ENCODE measurements at places on chromosomes 1 and 21.

DNA sequence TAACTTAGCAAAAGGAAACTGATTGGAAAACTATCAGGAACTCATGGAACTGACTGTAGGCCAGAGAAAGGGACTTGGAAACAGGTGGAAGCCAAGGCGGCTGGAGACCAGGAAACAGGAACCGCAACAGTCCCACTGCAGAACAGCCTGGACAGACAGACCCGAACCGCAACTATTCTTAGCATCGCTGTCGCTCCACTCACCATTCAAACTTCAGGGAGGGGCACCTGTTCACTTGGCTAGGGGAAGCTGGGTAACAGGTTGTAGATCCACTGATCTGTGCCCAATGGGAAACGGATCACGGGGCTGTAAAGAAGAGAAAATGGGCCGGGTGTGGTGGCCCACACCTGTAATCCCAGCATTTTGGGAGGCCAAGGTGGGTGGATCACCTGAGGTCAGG lies 61.9 kb downstream of the CLSTN1 start:
- DNase-seq, result no peak

GRCh38 chr1:77044133-77044849 lies 174.9 kb downstream of the PIGK start:
- DNase-seq, result peak; percentile 24

DNA sequence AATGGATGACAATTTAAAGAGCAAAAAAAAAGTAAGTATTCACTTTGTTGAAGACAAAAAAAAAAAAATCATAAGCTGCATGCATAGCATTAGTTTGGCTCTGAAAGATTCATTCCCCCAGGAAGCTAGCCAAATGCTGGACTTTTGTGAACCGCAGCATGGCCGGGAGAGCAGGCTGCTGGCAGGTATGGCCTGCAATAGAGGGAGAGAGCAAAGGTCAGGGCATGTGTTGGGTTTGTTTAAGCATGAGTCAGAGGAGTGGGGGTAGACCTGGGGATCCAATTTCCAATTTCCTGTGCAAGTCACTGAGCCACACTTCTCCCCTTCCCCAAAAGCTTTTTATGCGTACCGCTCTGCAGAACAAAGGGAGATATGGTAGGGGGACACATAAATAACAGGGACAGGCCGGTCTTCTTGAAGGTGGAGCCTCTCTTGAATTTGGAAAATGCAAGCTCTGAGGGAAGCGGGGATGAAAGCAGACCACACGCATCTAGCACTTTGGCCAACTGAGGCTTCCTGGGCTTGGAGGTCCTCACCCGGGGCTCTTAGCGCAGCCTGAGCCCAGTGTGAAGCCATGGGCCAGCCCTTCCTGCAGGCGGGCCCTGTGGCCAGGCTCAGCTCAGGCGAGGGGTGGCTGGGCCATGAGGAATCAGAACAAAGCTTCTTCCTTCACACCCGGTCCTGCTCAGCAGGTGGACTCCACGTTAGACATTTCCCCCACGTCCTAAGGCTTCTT lies 171.1 kb downstream of the TOMM20 start:
- peak; percentile 99 for DNase-seq

GRCh38 chr1:108154314-108154713 lies 45.8 kb downstream of the SLC25A24 start:
- DNase-seq, result no peak

DNA sequence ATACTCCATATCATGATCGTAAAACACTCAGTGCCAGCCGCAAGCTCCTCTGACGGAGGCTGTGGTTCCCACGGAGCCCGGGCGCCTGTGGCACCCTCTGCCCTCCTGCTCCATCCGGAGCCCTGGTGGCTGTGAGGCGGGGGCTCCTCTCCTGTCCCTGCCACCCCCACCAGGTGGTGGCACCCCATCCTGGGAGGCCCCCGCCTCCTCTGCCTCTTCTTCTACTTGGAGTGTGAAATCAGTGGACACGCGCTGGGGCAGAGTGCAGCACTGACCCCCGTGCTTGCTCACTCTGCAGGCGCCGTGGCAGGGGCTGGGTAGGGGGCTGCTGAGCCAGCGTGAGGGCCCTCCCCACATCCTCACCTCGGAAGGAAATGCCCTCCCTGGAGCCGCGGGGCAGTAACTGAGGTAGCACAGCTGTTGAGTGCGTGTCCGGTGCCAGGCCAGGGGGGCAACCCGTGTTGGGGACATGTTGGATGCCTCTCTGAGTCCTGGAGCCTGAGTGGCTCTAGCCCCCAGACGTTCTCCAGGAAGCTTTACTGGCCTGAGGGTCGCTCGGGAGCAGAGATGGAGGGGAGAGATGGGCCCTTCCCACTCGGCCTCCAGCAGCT lies 58.7 kb upstream of the ABCG1 start:
- DNase-seq, result no peak

GRCh38 chr1:95388031-95388430 lies 154.0 kb downstream of the RWDD3 start:
- no peak for DNase-seq

DNA sequence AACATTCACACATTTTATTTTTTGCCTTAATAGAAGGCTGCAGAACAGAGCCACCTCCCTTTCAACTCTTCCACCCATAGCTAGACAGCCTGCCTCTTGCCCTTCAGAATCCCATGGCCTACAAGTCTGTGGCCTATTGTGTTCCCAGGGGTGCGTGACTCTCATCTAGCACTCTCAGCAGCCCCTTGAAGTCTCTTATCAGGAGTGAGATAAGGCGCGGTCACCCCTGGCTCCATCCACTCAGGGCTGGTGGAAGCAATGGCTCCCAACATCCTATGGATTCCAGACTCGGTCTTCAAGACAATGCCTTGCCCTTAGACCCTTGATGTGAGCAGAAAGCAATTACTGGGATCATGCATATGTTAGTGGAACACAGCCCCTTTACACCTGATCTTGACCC lies 264.1 kb upstream of the GREM2 start:
- DNase-seq, result no peak

- DNase-seq, result peak; percentile 80
Observed at GRCh38 chr1:172745014-172745413, 86.1 kb downstream of the FASLG start.
